ENCODE measurements at places on chromosomes 2 and 18.
A peak's percentile ranks its signal among the peaks of the same experiment; 100 is the strongest.

DNA sequence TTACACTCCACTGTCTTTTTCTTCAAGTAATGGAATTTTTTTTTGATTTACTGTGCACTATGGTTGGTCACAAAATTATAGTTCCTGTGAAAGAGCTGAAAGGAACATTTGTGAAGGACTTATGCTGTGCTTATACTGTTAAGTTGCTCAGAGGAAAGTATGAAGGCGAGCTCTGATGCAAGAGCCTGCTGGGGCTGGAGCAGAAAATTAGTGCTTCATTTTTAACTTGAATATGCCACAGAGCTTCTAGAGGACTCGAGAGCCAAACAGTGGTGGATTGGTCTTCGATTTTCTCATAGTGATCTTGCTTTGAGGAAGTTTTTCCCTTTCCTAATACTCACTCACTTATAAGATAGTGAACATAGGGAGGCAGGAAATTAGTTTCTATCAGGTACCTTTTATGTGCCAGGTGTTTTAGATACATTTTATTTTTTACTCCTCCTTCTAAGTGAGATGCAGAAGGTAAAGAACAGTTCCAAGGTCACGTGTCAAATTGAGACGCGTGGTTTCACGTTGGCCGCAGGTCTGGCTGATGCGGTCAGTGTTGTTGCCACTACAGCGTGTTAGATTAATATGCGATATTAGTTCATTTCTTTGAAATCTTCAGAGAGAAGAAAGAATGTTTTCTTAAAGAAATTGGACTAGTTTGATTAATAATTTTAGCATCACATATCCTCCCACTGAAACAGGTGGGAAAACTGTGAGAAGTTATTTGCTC, 20.2 kb downstream of the GATA6 start:
- no peak for DNase-seq

GRCh38 chr18:57212678-57213077, 65.8 kb downstream of the BOD1L2 start:
- DNase-seq, result no peak

DNA sequence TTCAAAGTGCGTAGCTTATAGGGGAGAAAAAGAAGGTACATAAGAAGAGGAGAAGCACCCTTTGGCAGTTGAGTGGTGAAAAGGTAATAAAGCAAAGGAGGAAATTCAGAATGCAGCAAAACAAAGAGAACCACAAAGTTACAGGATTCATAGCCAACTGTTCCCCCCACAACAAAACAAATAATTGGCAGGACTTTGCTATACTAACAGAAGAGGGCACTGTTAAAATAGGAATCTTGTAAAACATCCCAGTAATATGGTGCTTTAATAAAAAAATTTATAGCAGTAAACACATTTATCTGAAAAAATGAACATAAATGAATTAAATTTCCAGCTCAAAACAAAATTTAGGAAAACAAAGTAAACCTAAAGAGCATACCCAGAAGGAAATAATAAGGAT, 42.3 kb downstream of the R3HDM1 start:
- no peak for DNase-seq

DNA sequence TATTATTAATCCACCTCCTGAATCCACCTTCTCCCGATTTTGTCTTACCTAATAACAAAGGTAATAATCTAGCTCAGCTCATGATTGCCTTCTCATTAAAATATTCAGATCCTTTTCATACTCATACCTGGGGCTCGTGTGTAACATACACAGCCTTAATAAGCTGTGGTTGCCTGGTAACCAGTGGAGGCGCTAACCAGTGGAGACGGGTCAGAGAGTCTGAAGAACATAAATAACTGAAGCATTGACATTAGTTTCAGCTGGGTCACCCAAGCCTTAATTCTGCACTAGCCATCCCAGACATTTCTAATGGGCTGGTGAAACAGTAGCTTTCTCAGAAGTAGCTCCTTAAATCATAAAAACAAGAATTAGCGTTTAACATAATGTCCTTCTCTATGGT, 14.8 kb upstream of the DTNA start:
- no peak for DNase-seq

- DNase-seq, result no peak
These were observed 62.9 kb downstream of the VRK2 start for GRCh38 chr2:58109481-58109880.

GRCh38 chr2:140502951-140503630, 1627.7 kb downstream of the LRP1B start:
- peak; percentile 8 for DNase-seq

DNA sequence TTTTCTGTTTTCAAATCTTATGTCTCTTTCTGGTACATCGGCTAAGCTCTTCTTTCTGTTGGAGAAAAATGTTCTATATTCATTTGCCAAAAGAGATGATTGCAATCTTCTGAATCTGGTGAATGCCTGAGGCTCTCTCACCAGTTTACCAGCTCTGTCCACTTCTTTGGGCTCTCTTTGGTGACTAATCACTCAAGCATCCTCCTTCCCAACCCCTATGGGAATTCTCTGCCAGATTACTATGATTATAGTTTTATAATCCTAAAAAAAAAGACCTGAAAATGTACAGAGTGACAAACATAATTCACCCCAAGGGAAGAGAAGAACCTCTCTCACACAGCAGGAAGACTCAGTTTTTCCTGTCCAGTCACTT, 187.3 kb downstream of the CAMKMT start:
- DNase-seq, result peak; percentile 37

GRCh38 chr2:117980783-117981676, 32.8 kb downstream of the CCDC93 start:
- DNase-seq, result no peak

- no peak for DNase-seq
These were observed 110.5 kb upstream of the NYAP2 start for GRCh38 chr2:225288986-225289385.

DNA sequence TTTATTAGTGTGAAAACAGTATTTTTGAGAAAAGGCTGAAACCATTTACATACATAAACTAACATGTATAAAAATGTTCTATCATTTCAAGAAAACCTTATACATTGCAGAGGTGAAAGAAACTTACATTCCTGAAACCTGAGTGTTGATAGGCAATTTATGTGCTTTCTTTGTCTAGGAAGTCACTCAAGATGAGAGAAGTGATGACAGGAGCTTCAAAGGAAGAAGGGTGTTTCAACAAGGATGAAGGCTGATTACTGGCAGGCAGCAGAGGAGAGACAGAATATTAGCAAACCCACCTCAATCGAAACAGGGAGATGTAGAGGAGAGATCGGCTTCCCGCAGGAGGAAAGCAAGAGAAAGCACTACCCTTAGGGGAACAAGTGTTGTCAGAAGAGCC, 124.9 kb downstream of the PRELID3A start:
- no peak for DNase-seq

GRCh38 chr2:148907085-148907785, 32.2 kb downstream of the KIF5C start:
- DNase-seq, result no peak

DNA sequence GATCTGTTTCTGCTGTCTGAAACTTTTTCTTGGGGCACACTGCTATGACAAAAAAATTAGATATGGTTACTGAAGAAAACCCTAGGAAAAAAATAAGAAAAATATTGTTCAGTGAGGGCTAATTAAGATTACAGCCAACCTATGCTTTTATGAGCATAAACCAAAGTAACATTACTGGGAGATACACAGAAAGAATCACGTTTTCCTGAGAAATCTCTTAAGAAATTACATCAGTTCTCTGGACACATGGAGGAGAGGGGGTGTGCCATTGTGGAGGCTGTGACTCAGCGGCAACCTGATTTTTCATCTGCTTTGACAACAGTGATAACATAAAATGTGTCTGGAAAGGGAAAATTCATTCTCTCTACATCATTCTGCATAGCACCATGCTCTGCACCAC, 13.4 kb upstream of the NMI start:
- peak; percentile 13 for DNase-seq

- DNase-seq, result no peak
These were observed 88.9 kb upstream of the NRXN1 start for GRCh38 chr2:51120754-51121280.

DNA sequence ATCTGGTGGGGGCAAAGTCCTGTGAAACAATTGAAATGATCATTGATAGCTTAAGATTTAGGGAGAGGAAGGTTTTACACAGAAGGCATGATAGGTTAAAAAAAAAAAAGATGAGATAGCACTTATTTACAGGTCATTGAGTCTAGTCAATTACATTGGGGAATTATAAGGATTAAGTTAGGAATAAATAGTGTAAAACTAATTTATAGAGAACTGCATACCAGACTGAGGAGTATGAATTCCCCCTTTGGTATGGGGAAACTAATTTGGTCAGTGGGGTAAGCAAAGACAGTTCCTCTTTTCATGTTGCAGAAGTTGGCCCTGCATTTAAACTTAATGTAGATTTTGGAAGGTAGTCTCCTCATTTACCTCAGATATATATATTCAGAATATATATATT, 10.8 kb downstream of the GLS start:
- DNase-seq, result no peak

DNA sequence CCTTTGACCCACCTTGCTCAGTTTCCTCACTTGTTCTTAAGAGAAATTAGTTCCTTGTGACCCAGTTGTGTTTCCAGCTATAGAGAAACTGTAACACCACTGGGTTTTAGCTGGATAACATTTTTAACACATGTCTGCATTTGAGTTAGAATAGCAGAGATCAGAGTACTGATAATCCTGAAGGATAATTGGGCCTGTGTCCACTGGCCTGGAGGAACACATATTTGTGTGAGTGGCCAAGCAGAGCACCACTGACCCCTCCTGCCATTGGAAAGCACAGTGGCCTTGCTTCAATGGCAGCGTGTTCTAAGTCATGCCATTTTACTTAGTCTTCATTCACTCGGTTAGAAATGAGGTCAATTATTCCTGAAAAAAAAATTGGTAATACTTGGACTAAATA, 42.6 kb downstream of the PKP4 start:
- DNase-seq, result no peak

DNA sequence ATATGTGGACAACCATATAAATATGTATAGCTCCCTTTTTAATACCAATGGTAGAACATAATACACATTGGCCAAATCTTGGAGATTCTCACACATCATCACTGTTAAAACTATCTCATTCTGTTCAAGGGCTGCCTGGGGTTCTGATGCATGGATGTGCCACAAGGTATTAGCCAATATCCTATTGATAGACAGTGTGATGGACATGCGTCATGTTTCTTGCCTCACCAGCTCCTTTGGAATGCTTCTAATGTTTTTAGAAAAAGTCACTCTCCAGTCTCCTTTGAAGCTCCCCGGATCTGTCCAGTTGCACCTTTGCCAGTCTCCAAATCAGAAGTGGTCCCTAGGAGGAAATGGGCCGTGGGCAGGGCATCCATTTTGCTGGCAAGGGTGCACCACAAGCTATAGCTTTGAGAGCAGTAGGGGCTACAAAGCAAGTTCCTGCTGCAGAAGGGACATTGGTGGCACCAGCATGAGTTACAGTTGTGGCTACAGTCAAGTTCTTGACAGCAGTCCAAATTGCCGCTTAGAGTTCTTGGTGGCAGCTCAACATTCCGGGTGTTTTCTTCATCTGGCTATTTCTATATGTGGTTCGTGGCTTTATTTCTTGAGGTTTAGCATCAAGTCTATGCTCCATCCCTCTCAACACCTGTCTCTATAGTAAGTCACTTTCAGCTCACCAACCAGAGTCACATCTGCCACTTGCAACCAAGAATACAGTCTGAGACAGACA, 25.1 kb upstream of the ATRAID start:
- DNase-seq, result no peak

DNA sequence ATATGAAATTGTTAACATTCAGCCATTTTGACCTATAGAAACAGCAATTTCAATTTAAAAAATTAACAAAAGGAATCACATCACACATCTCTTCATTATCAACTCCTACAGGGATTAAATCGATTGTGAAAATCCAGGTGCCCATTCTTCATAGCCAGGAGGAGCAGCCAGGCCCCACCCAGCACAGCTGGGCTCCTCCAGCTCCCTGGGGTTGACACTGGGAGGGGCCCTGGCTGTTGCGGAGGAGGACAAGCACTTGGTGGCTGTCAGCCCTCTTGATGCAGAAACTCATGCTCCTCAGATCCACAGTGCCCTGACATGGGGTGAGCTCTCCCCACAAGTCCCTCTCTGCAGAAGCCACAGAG, 99.8 kb downstream of the FAM210A start:
- no peak for DNase-seq

GRCh38 chr2:11757101-11757500, 10.7 kb downstream of the LPIN1 start:
- no peak for DNase-seq

DNA sequence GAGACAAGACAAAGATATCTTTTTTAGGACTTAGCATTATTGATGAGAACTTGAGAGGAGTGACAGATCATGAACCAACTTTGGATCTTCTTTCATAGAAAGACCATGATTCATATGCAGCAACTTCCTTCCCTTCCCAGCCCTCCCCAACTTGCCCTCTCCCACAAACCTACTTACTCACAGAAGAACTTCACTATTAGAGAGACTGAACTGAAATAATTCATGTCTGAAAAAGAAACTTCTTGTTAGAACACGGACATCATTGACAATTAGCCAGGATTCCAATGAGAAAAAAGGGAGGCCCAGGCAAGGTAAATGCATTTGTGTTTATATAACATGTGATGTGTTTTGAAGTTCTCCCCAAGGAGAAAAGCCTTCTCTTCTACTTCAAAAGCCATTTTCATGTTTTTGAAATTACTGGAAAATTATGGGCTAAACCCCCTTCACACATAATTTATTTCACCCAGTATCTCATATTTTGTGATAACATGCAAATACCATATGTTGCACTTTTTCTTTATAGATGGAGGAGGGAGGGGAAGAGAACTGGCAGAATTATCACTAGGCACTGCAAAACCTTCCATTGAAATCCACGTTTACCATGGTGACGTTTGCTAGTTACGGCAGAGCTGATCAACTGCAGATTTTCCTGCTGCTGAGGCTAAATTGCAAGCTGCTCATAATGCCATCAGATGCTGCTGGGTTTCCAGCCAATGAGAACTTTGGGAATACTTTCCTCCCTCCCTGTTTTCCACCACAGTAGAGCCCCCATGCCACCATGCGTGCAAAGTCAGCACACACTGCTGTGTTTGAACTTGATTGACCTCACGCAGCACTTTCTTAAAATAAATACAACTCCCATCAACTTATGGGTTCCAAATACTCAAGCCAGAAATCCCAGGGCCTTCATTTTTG, 294.7 kb downstream of the MEIS1 start:
- no peak for DNase-seq

DNA sequence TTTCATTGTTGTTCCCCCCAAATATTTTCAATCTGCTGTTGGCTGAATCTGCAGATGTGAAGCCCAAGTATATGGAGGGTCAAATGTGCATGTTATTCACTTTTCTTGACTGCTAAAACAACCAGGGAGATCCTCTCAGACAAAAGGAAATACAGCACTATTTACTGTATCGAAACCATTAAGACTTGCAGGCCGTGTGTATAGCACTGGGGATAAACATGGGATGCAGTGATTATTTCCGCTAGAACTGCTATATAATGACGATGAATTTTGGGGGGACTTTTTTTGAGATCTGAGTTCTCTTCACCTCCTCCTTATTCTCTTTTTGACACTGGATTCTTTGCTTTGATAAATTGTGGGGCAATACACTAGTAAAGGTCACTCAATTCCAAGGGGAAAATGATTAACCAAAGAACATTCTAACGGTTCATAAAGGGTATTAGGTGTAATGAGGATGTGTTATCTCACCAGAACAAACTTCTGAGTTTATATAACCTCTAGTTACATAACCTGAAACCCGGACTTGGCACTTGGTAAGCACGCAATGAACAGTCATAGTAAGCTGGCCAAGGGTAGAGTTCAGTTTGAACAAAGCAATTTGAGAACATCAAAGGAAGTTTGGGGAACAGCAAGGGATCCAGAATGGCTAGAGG, 3.5 kb upstream of the UGT1A1 start:
- DNase-seq, result no peak
